ENCODE measurements at places on chromosomes 7 and 10.

DNA sequence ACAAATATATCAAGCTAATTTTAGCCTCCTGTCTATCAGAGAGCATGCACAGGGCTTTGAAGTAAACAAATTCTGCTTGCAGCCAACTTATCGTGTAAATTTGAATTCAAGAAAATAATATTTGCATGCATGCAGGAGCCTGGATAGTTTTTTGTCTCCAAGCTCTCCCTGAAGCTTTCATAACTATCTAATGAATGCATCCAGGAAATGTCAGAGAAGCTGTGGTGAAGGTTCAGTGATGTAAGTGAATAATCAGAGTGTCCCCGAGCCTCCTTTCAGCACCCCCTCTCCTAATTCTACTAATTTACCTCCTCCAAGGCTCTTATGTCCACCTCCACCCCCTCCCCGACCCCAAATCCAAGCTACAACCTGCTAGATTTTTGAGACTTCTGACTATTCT lies 172.0 kb upstream of the ZNF32 start:
- DNase-seq = no peak

GRCh38 chr7:107972075-107972482 lies 30.9 kb downstream of the LAMB1 start:
- no peak for DNase-seq

DNA sequence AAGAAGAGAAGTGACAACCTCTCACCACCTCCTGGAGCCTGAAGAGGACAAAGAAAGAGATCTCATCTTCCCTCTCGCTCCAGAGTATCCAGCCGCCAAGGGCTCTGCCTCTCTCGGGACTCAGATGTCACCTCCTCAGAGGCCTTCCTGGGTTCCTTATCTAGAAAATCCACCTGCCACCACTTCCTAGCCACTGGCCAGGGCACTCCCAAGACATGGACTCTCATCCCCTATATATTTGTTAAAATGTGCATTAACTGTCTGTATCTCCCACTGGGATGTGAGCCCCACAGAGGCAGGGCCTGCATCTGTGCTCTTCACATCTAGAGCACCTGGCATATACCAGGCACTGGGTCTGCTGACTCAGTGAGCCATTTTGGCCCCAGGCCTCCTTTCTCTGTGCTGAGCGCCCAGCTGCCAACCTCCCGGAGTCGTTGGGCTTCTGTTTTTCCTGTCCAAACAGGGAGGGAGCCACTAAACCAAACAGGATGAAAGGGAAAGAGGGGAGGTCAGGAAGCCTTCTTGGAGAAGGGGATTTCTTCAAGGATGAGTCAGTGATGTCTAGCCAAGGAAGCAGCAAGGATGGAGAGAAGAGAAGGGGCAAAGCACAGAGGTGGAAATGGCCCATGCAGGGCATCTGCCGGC lies 58.9 kb downstream of the KCNMA1 start:
- DNase-seq = no peak

- no peak for DNase-seq
Observed at GRCh38 chr7:91137788-91138368, 126.4 kb upstream of the FZD1 start.

DNA sequence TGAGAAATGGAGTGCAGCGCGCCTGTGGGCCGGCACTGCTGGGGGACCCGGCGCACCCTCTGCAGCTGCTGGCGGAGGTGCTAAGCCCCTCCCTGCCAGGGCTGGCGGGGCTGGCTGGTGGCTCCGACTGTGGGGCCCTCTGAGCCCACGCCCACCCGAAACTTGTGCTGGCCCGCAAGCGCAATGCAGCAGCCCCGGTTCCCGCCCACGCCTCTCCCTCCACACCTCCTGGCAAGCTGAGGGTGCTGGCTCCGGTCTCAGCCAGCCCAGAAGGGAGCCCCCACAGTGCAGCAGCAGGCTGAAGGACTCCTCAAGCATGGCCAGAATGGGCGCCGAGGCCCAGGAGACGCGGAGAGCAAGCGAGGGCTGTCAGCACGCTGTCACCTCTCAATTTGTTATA lies 1063.0 kb upstream of the AUTS2 start:
- DNase-seq = no peak

- DNase-seq = no peak
Observed at GRCh38 chr7:117444646-117445045, 17.4 kb upstream of the ASZ1 start.

DNA sequence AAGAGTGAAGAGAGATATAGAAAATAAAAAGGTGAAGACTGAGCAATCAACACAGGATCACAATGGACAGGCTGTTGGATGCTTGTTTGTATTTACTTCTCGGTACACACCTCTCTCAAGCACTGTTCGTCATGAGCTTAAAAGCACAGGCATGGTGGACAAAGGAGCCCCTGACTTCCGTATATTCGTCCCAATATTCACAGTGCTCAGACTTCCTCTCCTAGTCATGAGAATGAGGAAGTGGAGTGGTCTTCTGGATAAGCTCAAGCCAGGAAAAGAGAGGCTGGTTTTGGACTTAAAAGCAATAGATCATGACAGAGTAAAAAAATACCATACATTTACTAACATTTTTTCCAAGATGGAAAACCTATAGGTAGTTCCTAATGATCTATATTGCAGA lies 172.5 kb downstream of the SORCS1 start:
- DNase-seq = no peak

GRCh38 chr10:124921261-124921660 lies 20.7 kb upstream of the ZRANB1 start:
- DNase-seq = no peak

GRCh38 chr7:22613496-22613895 lies 113.5 kb upstream of the IL6 start:
- DNase-seq = no peak

GRCh38 chr7:79285756-79286155 lies 167.7 kb downstream of the MAGI2 start:
- DNase-seq = no peak

GRCh38 chr10:51288511-51288910 lies 214.2 kb downstream of the PRKG1 start:
- DNase-seq = no peak

DNA sequence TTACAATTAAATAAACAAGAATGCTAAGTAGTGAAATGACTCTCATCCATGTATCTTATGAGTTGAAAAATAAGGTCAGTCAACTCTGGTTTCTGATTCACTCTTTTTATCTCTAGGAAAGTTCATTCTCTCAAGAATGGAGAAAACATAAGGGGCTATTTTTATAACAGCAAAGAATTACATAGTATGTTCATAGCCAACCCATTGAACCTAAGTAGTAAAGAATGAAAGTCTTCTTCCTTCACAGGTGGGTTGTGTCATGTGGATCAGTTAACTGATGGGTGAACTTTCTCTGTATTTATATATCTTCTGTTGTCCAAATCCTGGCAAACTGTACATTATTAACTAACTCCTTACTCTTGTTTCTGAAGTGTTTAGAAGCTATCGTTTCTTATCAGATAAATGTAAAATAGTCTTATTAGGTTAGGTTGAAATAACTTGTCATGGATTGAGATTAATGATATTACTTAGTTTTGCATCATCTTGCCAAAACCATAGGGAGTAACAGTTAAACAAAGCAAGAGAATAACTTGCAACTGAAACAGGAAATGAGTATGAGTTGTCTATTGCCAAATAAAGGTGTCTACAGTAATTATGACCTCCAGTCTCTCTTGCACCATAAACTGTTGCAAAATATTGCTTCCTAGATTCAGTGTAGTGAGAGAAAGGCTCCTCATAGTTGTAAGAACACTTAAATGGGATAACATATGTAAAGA lies 86.8 kb downstream of the ANKRD7 start:
- no peak for DNase-seq

DNA sequence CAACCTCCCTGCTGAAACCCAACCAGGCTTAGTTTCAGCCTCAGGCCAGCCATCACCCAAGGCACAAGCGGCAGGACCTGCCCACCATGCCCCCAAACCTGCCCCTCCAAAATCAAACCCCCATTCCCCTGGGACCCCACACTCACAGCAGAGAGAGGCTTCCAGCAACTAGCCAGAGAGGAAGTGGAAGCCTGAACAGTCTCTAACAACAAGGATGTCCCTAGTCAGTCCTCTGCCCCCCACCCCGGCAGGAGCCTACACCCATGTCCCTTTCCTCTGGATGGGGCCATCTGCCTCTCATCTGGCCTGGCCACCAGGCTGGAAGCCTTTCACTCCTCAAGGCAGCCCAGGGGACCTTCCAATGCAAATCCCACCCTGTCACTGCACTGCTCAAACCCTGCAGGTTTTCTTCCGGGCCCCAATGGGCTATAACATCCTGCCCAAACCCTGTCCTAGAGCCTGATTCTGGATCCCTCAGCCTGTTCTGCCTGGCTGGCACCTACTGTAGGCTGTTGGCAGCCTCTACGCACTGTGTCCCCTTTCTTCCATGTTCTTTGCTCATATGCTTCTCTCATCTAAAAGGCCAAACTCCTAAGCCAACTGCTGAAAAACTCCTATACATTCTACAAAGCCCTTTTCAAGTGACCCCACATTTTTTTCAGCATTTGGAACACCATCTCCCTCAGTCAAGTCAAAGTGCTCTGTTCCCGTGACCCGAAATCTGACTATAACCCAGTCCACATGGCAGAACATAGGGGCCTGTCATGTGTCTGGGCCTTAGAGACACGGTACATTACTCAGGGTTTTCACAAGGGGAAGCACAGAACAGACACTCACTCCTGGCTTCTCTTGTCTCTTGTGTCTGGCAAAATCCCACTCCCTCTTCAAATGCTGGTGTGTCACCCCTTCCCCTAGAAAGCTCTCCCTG lies 253.3 kb downstream of the TNS3 start:
- DNase-seq = no peak

DNA sequence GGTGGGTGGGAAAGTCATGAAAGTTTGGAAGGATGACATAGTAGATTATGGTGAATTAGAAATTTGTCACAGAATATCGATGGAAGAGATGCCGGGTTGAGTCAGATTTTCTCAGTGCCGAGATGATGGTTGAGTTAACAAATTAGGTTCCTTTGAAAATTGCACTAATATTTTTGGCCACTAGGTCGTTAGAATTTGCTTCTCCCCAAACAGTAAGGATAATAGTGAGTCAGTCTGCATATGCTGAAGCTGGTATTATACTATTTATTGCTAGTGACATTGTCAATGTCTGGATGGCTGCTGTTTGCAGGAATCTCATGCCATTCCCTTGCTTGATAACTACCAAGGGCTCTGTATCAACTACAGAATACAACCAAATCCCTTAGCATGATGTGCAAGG lies 37.7 kb upstream of the MINDY3 start:
- no peak for DNase-seq

DNA sequence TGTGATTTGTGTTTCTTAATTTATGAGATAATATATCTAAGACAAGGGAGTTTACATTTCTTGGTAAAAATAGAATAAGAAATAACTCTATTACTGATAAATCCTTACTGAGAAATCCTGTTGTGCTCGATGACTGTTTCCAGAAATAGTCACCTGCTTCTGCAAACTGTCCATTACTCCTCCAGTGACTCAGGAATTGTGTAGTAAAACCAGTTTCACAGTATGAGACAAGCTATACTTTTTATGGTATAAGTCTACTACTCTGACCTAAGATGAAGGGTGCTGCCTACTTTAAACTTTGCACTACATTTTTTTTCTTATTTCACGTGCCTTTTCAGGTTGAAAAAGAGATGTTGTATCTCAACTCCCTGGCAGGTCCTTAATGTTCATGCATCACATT lies 6.8 kb upstream of the ANKRD22 start:
- DNase-seq = no peak

DNA sequence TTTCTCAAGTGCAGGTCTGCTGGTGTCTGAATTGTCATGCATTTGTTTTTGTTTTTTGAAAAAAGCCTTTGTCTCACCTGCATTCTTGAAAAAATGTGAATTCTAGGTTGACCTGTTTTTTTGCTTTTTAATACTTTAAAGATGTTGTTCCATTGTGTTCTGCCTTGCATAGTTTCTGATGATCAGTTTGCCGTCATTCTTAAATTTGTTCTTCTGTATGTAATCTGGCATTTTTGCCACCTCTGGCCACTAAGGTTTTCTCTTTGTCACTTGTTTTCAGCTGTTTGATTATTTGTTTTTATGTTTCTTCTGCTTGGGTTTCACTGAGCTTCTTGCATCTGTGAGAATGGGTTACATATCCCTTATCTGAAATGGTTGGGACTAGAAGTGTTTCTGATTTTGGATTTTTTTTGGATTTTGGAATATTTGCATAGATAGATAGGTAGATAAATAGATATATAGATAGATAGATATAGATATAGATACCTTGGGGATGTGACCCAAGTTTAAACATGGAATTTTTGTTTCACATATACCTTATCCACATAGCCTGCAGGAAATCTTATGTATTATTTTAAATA lies 16.5 kb downstream of the MGMT start:
- no peak for DNase-seq

DNA sequence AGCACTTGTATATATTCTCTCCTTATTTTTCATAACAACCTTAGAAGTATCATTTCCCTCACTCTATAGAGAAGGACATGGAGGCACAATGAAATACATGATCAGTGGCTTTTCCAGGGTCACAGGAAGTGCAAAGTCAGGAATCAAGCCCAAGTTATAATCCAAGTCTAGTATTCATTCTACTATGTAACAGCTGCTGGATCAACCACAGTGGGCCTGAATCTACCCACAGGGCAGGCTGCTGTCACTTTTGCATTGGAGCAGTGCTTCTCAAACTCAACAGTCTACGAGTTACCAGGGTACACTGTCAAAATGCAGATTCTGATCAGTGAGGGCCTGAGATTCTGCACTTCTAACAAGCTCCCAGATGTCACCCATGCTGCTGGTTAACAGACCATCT lies 18.3 kb downstream of the ZDHHC16 start:
- DNase-seq = no peak

DNA sequence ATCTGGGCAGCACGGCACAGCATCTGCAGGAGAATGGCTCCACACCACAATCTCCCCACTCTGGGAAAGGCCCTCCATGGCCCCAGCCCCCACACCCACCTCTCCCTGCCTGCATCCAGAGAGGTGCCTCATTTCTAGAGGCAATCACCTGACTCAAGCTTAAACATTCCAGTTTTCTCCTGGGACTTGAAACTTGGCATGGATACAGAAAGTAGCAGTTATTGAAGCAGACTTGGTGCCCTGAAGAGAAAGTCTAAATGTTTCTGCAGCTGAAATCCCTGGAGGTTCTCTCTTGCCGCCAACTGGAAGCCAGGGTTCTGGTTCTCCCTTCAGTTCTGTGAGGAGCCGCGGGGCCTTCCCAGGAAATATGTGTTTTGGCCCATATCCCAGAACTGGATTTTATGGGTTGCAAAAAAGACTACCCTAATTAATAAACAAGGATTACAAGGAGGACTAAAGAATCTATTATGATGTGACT lies 122.8 kb downstream of the SKIDA1 start:
- no peak for DNase-seq

GRCh38 chr10:96269438-96270300 lies 1.7 kb downstream of the BLNK start:
- DNase-seq = no peak

- peak; percentile 29 for DNase-seq
Observed at GRCh38 chr10:98339799-98340198, 71.8 kb upstream of the LOXL4 start.

DNA sequence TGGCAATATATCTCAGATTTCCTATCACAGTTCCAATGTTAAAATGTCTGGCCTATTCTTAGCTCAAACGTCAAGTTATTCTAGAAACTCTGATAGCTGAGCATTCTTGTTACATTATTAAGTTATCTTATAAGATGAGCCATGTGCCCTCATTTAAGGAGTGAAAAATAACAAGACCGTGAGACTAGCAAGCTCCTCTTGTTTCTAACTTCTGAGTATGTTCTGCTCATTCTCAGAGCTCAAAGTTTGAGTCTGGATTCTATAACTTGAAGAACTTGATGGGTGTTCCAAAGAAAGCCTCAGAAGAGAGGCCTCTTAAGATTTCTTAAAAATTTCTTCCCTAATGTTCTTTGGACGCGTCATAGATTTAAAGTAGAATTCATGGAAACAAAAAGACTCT lies 215.2 kb downstream of the HTR7 start:
- no peak for DNase-seq
